Activated CD4-positive, alpha-beta T cell treated with anti-CD3 and anti-CD28 coated beads, Interleukin-2, amount 50 U/mL, for 48 hours (primary cell): ENCODE measurements at places on chromosomes 2 and 18.

GRCh38 chr18:45248240-45248903 lies 366.9 kb upstream of the SLC14A2 start:
- DNase-seq = no peak

- DNase-seq = no peak
Observed at GRCh38 chr2:15363142-15363541, 198.0 kb downstream of the NBAS start.

DNA sequence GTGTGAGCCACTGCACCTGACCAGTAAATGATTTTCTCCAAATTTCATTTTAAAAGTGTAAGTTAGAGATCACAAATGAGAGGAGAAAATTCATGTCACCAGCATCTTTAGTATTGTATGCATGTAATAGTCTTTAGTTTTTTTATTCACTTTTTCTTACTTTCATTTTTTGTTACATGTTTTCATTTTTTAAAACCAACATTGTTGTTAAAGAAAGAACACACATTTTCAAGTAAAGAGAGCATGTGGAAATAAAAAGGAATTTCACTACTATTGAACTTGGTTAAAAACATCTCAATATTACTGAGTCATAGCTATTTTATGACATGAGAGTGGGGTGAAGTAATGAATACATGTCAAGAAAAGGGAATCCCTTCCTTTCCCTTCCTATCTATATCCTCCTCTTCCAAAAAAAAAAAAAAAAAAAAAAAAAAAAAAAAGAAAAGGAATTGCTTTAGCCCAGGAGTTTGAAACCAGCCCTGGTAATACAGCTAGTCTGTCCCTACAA lies 29.1 kb upstream of the PMAIP1 start:
- no peak for DNase-seq

DNA sequence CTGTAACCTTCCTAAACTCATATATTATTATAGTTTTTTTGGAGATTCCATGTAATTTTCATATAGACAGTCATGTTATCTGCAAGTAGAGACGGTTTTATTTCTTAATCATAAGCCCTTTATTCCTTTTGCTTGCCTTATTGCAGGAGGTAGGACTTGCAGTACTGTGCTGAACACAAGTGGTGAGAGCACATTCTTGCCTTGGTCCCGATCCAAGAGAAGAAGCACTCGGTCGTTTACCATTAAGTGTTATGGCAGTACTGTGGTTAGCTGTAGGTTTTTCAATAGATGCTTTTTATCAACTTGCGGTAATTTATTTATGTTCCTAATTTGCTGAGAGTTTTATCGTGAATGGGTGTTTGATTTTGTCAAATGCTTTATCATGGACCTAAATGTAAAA lies 305.7 kb downstream of the DYSF start:
- DNase-seq = no peak

GRCh38 chr2:111200333-111200881 lies 79.7 kb downstream of the BCL2L11 start:
- DNase-seq = no peak

DNA sequence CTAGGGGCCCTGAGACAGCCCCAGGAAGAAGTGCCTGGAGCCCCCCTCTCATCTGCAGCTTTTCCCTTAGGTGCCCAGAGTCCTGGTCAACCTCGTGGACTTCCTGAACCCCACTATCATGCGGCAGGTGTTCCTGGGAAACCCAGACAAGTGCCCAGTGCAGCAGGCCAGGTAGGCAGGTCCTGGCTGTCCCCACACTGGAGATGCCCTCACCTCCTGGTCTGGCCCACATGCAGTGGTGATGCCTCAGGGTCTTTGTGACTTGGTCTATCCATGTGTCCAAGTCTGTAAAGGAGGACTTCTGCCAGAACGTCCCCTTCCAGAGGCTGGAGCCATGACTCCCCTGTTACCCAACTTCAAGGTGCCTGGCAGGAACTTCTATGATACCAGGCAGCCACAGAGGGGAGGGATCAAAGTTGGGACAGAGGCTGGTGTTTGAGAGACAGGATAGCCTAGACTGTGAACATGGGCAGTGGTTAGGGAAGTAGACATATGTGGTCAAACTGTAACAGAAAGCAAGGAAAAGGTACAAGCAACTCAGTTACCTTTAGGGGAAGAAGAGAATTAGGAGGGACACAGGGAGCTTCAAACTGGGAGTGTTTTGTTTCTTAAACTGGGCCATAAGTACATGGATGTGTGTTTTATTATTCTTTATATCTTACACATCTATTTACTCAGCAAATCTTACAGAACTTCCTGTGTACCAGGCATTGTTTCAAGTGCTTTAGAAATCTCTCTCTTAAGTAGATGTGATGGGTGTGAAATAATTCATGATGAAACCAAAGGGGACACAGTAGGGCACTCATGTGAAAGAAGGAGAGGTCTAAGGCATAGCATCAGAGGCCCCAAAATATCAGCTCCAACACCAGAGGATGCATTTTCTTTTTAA lies 107.1 kb downstream of the PLB1 start:
- no peak for DNase-seq

DNA sequence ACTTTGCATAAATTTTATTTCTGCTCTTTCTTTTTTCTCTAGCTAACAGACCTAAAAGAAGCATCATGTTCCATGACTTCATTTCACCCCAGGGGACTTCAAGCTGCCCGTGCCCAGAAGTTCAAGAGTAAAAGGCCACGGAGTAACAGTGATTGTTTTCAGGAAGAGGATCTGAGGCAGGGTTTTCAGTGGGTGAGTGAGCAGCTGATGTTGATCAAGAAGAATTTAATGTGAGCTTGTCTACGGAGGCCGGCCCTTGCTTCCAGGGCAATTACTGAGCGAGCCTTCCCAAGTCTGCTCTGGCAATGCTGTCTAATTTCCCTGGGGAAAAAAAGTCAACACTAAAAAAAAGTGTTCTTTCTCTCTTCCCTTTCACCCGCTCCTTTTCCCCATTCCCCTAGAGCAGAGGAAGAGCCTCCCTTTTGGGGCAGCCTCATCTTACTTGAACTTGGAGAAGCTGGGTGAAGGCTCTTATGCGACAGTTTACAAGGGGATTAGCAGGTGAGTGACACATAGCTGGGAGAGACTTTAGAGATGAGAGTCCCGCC lies 1.2 kb downstream of the CDK15 start:
- no peak for DNase-seq

- DNase-seq = peak; percentile 29
Observed at GRCh38 chr2:96305979-96306308, 598 bp upstream of the SNRNP200 start.

GRCh38 chr2:191321861-191322662 lies 76.9 kb downstream of the MYO1B start:
- DNase-seq = peak; percentile 11

DNA sequence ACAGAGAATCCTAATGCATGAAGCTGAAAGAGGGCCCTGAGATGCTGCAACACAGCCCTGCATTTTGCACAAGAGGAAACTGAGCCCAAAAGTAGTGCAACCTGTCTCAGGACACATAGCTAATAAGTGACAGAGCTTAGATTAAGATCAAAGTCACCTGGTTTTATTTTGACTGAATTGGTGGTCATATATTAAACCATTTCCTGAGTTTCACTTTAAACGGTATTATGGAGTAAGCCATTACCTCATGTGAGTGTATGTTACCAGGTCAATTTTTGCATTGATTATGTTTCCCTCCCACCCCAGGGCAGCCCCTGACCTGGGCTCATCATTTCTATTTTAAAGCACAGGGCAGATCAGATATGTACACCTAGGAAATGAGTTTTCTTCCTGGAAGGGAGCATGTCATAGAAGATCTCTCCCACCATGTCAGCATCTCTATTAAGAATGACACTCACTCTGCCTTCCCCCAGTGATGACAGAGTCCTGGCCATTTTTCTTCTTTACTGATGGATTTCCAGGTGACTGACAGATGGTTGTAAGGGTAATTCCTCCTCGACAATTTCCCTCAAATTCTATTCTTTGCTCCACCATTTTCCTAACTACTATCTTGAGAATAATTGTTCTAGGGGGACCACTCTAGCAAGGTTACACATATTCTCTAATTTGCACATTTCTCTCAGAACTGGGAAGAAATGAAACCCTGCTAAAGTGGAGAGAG lies 441.3 kb upstream of the SLC14A2 start:
- DNase-seq = no peak

DNA sequence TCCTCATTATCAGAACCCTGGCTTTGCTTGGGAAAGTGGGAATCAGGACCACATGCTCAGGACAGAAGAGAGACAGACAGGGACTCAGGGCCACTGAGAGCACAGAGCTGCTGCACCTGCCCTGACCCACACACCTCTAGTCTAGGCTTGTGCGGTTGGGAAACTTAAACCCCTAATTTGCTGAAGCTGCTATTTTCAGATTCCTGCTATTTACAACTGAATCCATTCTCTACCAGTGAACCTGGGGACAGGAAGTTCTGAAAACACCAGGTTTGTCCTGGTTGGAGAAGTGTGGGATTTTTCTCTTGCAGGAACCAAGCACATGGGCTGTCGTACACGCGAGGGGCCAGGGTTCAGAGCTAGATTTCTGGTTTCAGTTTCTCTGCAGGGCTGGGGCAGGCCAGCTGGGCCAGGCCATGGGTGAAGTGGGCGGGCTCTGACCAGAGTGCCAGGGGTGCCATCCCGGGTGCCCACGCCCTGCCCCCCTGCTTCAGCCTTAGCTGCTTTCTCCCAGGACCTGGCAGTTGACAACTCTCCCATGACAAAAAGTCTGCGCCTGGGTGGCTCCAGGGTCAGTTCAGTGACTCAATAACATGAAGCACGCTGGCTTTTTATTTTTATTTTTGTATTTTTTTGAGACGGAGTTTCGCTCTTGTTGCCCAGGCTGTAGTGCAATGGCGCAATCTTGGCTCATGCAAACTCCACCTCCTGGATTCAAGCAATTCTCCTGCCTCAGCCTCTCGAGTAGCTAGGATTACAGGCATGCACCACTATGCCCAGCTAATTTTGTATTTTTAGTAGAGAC lies 51.3 kb upstream of the SLC1A4 start:
- no peak for DNase-seq

DNA sequence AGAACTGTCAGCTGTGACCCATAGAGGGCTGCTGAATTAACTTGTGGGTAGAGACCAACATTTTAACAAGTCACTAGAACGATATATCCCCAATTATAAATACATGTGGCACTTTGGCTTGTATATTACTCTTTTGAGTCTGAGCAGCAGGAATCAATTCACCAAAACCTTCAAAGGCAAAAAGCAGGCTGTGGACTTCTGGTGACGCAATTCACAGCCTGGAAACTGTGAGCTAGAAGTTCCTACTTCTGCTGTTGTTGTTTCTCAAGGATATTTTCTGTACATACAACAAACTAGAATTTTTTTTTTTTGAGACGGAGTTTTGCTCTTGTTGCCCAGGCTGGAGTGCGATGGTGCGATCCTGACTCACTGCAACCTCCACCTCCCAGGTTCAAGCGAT lies 37.3 kb downstream of the PTCD3 start:
- no peak for DNase-seq

- peak; percentile 38 for DNase-seq
Observed at GRCh38 chr2:28956415-28956826, 24.7 kb upstream of the TOGARAM2 start.

GRCh38 chr2:180742801-180743200 lies 237.6 kb upstream of the UBE2E3 start:
- DNase-seq = no peak

DNA sequence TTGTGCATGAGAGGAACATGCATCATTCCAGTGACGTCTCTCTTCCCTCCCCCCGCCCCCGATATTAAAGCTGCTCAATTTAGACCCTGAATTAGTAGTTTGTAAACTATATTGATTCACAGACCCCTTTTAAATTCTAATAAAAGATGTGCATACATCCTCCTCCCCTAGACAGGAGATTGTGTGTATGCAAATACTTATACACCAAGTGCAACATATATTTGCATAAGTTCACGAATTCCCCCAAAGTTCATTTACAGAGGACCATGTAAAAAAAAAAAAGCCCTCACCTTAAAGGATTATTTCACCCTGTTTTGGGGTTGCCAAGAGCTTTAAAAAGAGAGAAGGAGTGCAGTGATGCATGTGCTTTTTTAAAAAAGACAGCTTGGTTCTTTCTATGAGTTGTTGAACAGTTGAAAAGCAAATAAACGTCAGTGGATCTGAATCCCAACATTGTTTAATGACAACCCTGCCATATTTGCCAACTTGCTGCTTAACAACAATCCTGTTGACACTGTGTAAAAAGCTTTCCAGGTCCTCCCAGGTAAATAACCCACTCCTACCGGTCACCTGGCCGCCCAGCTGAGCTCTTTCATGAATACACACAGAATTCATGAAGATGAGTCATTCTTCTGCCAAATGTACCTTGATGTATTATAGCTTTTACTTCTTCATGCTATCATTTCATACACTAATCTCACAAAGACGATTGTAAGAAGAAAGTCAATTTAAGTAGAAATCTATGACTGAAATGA lies 211.5 kb downstream of the IKZF2 start:
- no peak for DNase-seq

- DNase-seq = no peak
Observed at GRCh38 chr2:9493478-9493877, 19.1 kb downstream of the IAH1 start.

DNA sequence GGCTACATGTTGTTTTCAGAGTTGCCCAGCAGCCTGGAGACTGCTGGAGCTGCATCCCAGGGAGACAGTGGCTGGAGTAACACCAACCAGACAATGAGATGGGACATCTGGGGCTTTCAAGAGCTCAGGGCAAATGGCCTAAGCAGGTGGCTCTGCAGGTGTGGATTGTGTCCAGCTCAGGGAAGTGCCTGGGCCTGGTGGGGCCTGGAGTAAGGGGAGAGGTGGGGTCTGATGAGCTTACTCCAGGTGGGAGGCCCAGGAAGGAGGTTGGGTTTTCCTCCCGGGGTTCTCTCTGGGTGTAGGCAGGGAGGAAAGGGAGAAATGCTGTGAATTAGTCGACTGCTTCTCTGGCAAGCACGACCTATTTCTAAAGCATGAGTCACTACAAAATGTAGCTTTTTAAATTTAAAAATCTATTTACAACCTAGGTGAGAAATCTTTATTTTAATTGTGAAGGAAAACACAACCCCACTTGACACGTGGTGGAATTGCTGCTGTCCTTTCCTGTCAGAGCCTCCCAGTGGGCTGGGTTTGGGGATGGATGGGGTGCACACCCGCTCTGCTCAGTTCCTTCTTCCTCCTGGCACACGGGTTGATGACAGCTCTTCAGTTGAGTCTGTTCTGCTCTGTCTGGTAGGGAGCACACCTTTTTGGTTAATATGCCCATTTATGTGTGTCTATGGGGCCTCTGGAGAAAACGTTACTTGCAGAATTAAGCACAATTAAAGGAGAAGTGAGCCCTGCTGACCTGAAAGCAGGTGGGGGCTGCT lies 81.6 kb downstream of the SH3RF3 start:
- DNase-seq = no peak

DNA sequence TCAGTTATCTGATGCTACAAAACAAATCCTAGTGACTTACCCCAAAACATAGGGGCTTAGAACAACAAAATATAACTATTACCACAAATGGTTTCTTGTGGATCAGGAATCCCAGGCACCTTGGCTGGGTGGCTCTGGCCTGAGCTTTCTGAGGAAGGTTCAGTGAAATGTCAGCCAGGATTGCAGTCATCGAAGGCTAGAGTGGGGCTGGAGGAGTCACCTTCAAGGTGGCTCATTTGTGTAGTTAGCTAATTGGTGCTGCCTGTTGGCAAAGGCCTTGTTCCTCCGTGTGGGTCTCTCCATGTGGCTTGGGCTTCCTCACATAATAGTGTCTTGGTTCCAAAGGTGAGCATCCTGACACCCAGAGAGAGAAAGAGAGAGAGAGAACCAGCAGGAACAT lies 57.4 kb downstream of the COPS8 start:
- no peak for DNase-seq

GRCh38 chr2:51472300-51472699 lies 440.4 kb upstream of the NRXN1 start:
- DNase-seq = no peak

- DNase-seq = no peak
Observed at GRCh38 chr2:100833331-100833730, 13.4 kb downstream of the NPAS2 start.
